ENCODE measurements at places on chromosomes 3 and 15.

DNA sequence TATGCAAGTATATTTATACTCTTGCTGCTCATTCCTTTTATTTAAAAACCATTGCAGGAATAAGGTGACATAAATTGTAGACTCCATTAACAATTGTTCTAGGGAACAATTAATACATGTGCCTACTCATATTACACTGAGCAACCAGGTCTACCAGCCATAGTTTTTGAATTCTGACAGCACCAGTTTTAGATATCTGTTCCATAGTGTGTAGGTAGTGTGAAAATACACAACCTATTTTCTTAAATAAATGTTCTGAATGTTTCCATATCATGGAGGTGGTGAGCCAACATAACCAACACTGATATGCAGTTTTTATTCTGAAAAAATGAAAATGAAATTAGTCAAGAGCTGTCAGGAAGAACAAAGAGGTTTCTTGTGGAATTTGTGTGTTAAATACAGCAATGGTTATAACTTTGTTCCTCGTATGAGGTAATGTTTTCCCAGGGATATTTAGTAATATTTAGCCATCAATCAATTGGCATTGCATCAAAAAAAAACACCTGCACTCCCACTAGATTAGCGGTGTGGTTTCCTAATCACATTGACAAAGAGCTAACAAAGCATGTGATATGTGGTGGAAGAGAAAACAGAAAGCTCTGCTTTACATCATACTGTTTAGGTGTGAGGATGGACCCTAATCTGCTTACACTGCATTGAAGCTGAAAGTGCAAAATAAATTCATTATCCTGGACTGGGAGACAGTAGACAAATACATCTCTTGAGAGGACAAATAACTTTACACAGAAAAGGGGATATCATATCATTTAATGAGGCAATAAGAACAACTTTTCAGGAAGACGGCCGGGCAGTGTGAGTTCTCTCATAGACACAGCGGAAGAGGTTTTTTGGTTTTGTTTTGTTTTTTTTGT is 369.5 kb upstream of the THBS1 start:
- no peak for DNase-seq

DNA sequence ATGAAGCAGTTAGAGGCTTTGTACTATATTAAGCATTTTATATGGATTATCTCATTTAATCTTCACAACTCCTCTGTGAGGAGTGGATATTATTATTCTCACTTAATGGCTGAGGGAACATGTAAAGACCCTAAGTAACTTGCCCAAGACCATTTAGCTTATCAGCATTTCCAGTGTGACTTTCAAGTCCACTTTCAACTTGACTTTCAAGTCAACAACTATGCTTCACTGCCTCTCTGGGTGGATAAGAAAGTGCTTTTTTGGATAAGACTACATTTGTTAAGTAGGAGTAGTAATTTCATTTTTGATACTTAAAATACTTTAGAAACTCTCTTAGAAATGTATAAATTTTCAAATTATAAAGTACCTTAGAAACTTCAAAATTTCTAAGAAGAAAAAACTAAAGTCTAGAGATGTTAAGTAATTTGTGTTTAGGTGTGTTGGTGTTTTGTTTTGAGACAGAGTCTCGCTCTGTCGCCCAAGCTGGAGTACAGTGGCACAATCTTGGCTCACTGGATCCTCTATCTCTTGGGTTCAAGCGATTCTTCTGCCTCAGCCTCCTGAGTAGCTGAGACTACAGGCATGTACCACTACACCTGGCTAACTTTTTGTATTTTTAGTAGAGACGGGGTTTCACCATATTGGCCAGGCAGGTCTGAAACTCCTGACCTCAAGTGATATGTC is 71.8 kb downstream of the MINDY2 start:
- no peak for DNase-seq

- no peak for DNase-seq
Measured at GRCh38 chr3:179348325-179349013, 960 bp downstream of the MFN1 start.

- no peak for DNase-seq
Measured at GRCh38 chr15:74955796-74956647, 550 bp downstream of the RPP25 start.

DNA sequence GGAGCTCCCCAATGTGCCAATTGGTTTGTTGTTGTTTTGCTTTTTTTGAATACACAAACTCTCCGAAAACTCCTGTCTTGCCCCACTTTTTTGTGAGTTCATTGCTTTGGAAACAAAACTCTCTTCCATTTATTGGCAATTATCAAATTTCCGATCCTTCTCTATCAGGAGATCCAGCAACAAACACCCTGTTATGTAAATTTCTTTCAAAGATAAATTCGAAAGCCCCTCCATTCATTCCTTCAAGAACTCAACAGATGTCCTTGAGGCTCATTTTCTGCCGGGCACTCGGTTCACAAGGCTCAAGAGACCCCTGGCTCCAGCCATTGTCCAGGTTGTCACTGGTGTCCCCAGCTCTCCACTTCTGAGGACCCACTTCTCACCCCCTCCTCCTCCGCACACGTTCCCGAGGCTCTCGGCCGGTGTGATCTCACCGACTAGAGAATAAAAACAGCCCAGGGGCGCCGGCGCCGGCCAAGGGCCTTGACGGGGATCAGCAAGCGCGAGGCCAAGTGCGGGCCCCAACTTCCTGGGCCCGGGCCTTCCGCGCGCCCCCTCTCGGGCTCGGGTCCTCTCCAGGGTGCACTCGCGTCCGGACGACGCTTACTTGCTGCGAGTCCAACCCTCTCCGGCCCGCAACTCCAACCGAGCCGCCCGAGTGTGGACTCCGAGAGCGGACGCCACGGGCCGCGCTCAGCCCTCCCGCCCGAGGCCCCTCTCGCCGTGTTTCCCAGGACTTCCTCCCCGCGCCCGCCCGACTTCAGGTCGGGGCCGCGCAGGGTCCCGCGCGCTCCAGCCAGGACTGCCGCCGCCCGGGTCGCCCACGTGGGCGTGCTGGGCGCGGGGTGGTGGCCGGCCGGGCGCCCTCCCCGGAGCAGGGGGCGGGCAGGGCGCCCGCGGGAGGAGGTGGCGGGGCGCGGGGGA is 533 bp upstream of the SMAD3 start:
- DNase-seq, result peak; percentile 7

- no peak for DNase-seq
Measured at GRCh38 chr15:38130740-38131498, 121.7 kb upstream of the SPRED1 start.

GRCh38 chr3:72185549-72186399 is 400.8 kb upstream of the PROK2 start:
- DNase-seq, result no peak

DNA sequence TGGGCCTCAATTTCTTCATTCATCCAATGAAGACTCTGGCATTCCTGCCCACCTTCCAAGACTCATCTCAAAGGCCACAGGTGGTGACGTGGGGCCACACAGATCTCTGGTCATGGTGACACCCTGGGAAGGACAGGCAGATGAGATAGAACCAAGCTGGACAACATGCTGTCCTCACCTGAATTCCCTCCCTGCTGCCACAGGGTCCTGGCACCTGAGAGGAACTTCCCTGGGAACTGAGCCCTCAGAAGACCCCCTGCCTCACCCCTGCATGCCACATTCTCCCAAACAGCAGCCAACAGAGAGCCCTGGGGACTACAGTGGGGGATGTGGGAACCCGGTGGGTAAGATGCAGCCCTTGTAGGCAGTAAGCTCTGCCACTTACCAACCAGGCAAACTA is 10.7 kb downstream of the KLF15 start:
- no peak for DNase-seq

DNA sequence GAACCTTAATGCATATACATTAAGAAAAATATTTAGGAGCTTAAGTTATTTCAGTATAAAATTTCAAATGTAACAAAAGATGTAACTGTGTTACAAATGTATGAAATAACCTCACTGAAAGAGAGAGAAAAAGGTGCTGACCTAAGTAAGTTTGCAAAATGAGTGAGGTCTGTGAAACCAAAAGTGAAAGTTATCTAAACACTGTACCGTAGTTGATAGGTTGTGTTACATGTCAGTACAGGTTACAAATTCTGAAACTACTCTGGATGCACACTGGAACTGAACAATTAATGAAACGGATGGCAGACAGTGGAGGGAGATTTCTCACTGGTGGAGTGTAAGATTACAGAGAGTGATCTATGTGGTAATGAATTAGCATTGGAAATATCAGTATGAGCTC is 420.7 kb downstream of the ZNF385D start:
- no peak for DNase-seq

GRCh38 chr3:127164615-127165014 is 28.3 kb upstream of the PRR23E start:
- no peak for DNase-seq

DNA sequence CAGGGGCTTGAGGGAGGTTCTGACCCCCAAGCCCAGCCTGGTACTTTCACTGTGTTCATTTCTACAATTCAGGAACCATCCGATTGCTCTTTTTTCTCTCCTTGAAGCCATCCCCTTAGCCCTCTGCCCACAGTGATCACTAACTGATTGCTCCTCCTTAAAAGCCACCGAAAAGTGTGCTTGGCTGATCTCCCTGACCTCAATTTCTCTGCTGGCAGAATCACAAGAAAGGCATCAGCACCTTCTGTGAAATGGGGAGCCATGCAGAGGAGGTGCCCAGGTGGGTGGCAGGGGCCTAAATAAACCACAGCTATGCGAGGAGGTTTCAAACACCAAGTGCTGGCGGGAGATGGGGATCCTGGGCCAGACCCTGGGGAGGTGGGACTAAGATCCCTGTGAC is 56.2 kb downstream of the SRGAP3 start:
- no peak for DNase-seq

- no peak for DNase-seq
Measured at GRCh38 chr3:159584421-159584820, 404.2 kb upstream of the IL12A start.

- DNase-seq, result no peak
Measured at GRCh38 chr3:159829056-159829455, 159.6 kb upstream of the IL12A start.

GRCh38 chr15:80694611-80695098 is 455 bp upstream of the ABHD17C start:
- peak; percentile 8 for DNase-seq

DNA sequence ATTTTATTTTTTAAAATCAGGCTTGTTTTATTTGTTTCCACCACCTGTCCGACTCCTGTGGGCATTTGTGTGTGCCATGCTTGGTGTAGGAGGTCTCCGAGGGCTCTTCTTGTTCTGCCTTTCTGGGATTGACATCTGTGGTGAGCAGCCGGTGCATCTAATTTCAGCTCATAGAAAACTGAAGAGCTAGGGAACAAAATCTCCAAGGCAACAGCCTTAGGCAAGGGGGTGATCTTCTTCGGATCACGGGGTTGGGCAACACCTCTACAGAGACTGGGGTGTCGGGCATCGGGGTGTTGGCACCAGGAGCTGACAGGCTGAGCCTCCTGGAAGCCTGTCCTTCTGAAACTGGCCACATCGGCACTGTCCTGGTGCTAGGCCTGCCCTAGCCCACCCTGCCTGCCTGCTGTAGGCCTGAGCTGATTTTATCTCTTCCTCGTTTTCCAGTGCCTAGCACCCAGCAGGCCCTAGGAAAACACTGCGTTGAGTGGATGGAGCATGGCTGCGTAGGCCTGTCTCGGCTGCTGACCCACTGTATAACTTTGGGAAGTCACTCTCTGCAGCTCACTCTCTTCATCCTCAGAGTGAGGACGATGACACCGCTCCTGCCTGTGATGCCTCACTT is 10.3 kb downstream of the CHCHD6 start:
- no peak for DNase-seq
